ENCODE measurements at places on chromosomes 3 and 15.

DNA sequence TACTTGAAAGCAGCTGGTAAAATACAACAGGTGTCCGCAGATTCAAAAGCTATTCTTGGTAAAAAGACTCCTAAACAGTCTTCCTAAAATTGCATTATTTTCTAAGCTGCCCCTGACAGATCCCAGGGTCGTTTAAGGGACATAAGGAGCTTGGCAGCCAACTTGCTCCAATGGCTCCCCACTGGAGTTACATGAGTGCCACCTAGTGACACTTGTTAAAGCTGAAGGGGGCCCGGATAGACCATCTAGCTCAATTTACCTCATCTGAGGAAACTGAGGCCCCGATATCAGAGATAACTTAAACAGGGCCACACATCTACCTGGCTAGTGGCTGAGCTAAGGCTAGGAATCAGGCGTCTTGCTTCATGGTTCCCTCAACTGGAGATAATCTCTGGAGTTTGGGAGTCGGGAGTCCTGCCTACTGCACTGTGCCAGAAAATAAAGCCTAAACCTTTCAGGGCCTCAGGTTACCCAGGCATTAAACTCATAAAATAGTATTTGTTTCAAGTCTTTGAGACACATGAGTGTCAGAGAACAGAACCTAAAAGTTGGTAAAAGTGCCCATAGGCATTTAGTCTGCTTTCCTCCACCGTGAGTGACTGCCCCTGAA lies 6.5 kb upstream of the TBC1D23 start:
- no peak for DNase-seq

GRCh38 chr3:127450331-127450730 lies 140.2 kb downstream of the TPRA1 start:
- DNase-seq, result no peak

DNA sequence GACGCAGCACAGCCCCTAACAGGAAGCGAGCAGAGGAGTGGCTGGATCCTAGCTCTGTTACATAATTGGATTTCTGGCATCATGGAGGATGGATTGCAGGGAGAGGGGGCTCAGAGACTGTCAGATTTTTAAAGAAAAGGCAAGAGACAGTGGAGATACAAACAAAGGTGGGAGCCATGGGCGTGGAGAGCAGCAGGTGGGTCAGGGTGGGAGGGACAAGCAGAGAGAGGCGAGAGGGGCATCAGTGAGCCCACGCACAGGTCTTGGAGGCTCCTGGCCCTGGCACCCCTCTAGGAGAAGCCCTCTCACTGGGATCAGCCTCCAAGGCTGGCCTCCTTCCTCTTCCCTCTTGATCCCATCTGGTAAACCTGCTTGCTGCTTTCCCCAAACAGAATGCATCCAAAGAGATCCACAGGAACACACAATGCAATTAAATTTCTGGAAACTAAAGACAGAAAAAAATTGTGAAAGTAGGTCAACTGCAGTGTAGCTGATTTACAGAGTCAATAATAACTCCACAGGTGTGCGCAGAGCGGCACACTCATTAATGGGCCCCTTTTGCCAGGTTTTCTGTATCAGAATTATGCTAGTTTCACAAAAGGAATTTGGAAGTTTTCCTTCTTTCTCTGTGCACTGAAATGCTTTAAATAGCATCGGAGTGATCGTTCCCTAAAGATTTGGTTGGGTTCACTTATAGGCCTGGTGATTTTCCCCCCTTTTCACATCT lies 66.1 kb downstream of the LSM3 start:
- DNase-seq, result no peak

GRCh38 chr3:117314441-117315150 lies 605.0 kb downstream of the TUSC7 start:
- no peak for DNase-seq

DNA sequence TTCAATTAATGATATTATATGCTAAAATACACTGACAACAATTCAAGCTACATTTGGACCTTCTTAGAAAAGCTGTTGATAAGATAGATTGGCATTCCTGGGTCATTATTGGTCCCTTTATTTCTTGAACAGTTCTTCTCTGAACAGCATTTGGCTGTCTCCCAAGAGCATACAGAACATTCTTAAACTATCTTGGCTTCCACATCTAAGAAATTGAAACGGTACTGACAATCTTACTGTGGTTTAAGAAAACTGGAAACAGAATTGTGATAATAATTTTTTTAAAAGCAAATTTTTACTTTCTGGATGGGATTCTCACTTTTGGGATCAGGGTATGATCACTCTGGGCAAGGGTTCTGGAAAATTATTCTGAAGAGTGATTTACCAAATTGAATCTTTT lies 161.7 kb upstream of the ZNF385D start:
- DNase-seq, result no peak

DNA sequence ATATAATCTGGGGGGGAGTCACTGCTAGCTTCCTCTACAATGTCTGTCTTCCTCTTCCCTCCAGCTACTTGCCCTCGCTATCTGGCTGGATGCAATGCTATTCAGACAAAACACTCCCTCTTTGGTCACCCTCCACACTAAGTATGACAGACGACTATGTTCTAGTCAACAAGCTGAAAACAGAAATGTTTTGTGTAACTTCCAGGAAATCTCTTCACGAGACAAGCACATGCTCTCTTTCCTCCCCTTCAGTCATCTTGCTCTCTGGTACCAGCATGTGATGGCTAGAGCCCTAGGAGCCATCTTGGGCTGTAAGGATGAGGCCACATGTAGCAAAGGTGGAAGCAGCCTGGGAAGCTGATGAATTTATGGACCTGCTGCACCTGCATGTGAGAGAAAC lies 151.3 kb downstream of the ARRDC4 start:
- no peak for DNase-seq

- DNase-seq, result no peak
Observed at GRCh38 chr15:40329804-40330203, 6.3 kb downstream of the INAFM2 start.

DNA sequence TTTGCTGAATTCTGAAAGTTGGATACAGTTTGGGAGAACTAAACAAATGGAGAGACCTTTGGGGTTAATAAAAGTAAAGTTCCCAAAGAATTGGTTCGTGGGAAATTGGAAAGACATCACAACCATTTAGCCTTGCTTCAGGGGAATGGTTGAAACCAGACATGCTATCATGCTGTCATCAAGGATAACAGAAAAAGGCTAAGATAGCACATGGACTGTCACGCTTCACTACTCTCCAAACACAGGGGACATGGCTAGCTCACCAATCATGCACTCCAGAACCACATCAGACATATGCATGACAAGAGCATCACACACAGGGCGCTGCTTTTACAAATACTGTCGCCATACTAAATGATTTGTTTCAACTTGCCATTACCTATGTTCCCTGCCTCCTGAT lies 671.7 kb upstream of the ROBO1 start:
- DNase-seq, result no peak

GRCh38 chr3:127427666-127428065 lies 139.8 kb upstream of the PRR20G start:
- no peak for DNase-seq

- no peak for DNase-seq
Observed at GRCh38 chr15:49464522-49464921, 41.5 kb downstream of the FGF7 start.

GRCh38 chr3:172882563-172882962 lies 132.0 kb downstream of the ECT2 start:
- DNase-seq, result no peak

DNA sequence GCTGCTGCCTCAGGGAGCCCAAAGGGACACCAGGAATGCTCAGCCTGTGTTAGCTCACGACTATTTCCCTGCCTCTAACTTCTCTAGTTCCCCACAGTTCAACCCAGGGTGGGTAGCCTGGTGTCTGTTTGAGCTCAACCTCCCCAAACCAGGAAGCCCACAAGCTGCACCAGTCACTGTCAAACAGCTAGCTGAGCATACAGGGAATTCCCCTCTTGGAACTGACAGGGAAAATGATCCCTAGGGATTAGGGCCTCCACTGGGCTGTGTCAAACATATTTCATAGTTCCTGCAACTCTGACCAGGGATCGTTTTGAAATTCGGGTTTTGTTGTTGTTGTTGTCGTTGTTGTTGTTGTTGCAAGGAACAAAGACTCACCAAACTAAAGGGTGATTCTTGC lies 147.1 kb upstream of the ICE2 start:
- DNase-seq, result no peak

DNA sequence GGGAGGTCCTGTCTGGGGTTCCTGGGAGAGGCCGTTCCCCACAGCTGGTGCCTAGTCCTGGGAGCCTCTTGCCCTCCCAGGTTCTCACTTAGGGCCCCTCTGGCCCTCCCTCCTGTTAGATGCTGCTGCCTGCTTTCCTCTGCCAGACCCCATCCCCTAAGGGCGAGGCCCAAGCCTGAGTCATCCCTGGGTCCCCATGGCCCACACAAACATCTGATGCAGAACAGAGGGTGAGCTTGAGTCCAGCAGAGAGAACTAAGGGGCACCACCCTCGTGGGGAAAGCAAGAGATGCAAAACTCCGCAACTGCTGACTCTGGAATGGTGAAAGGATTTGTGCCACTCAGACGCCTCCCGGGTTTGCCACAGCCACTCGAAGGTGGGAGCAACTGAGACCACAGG lies 58.8 kb upstream of the TRPM1 start:
- DNase-seq, result no peak

DNA sequence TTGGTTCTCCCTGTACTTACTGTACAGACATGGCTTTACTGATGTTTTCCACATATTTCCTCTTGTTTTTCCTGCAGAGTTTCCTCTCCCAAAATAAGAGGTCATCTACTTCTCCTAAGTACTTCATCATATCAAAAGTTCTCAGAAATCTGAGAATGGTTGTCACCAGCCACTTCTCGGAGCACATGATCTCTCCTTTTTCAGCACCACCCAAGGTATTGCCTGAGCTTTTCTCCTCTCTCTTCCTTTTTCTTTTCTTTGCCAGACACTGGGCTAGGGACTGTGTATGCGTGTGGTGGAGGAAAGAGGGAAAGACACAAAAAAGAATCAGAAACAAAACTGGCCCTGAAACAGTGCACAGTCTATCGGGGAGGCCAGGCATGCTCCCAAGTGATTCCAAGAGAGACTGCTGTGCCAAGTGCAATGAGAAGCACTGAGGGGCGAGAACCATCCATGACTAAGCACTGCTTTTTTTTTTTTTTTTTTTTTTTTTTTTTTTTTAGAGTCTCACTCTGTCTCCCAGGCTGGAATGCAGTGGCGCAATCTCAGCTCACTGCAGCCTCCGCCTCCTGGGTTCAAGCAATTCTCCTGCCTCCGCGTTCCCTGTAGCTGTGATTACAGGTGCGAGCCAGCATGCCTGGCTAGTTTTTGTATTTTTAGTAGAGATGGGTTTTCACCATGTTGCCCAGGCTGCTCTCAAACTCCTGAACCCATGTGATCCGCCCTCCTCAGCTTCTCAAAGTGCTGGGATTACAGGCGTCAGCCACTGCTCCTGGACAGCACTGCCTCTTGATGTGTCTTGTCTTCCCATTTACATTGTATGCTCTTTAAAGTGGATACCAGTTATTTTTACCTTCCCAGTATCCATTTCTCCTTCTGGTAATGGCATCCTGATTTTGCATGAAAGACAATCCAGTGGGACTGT lies 194.0 kb upstream of the FEZF2 start:
- no peak for DNase-seq

DNA sequence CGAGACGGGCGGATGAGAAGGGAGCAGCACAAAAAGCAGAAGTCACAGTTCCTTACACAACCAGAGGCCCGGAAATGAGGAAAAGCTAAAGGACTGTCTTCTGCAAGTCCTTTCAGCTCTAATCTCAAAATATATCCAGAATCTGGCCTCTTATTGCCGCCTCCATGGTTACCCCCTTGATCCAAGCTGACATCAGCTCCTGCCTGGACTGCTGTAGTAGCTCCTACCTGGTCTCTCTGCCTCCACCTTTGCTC lies 324.0 kb upstream of the ROPN1 start:
- DNase-seq, result no peak

DNA sequence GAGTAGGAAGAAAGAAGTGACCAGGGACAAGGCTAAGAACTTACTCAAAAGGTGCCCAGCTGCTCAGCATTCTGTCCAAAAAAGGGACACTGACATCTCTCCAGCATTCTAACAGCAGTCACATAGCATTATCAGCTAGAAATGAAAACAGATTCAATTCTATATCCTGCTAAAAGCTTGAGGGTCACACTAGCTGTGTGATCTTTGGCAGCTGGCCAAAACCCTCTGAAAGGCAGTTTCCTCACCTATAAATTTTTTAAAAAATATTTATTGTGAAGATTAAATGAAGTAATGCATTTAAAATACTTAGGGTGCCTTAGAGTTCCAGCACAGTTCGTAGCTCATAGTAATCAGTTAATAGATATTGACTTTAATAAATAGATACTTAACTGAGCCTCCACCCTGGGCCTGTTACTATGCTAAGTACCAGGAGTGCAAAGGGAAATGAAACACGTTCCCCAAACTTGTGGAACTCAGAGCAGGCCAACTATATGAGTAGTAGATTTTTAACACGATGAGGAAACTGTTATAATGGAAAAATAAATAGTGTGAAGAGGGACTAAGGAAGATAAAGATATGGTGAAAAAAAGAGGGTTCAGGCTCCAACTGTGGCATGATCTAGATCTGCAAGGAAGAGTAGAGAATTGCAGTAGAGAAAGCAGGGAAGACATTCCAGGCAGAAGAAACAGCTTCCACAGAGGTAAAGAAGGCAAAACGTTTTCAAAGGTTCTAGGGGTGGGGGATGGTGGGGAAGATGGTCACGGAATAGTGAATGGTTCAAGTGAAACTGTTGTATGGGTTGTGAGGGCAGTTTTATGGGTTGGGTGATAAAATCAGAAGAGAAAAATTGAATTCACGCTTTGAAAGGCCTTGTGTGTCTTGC lies 11.4 kb downstream of the CD86 start:
- no peak for DNase-seq

DNA sequence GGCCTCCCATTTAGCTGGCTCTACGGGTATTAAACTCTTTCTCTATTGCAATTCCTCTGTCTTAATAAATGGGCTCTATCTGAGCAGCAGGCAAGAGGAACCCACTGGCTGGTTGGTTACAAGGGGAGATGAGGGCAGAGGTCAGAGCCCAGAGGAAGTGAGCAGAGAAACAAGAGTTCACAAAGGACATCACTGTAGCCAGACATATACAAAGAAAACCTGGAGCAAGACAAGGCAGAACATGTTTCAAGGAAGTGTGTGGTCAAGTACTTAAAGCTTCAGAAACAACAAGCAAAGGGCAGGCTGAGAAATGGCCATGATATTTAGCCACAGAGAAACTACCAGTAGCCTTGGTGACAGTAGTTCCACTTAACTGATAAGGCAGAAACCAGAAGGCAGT lies 24.3 kb downstream of the SUSD5 start:
- no peak for DNase-seq

DNA sequence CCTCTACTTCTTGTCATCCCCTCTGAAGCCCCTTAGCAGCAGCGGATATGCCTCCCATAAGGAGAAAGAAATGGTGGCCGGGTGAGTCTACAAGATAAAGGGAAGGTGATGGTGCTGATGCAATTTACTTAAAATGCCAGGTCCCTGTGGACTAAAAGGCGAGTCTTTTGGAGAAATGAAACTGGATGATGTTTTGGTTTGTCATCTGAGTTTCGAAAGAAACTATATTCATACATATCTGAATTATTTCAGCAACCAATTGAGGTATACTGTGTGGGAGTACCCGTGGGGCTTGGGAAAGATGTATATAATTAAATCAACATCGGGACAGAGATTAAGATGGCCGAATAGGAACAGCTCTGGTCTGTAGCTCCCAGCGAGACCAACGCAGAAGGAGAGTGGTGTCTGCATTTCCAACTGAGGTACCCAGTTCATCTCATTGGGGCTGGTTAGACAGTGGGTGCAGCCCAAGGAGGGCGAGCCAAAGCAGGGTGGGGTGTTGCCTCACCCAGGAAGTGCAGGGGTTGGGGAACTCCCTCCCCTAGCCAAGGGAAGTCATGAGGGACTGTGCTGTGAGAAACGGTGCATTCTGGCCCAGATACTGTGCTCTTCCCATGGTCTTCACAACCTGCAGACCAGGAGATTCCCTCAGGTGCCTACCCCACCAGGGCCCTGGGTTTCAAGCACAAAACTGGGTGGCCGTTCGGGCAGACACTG lies 210.6 kb upstream of the CHRM5 start:
- DNase-seq, result no peak

All from stimulated activated CD8-positive, alpha-beta memory T cell treated with anti-CD3 and anti-CD28 coated beads, Interleukin-4, amount 100 ng/mL, for 1 hour (primary cell).